HL-60 (cell line): ENCODE measurements at places on chromosomes 7 and 10.

GRCh38 chr10:6490614-6491013 is 89.5 kb downstream of the PRKCQ start:
- no peak for DNase-seq

DNA sequence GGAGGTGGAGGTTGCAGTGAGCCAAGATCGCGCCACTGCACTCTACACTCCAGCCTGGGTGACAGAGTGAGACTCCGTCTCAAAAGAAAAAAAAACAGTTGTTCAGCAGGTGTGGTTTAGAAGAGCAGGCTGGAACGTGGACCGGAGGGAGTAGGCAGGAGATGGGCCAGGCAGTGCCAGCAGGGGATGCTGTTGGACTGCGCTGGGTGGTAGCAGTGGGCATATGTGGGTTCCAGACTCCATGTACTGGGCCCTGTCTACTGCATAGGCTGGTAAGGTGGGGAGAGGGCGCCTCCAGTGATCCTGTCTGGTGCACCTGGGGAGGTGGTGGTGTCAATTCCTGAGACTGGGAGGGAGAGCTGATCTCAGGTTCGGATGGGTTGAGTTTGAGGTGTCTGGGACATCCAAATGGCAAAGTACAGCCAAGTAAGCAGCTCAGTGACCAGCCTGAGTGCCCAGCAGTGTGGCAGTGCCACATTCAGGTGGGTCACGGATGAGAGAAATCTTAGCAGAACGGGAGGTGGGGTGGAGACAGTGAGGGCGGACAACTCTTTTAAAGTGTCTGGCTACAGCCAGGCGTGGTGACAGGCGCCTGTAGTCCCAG is 25.9 kb downstream of the SFXN4 start:
- no peak for DNase-seq

DNA sequence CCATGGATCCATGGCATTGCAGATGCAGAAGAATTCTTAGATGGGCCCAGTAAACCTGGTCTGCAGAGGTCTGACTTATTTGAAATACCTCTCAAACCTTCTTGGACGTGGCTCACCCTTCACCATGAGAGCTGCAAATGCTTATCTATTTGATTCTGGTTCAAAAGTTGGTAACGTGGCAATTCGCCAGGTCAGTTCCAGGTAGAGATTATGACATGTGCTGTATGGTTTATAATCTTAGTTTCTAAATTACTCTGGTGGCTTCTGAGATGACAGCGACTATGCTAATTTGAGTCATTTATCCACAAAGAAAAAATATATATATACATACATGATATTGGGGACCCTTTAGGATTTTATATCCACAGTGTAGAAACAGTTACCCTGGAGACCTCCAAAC is 68.8 kb downstream of the NRP1 start:
- no peak for DNase-seq

DNA sequence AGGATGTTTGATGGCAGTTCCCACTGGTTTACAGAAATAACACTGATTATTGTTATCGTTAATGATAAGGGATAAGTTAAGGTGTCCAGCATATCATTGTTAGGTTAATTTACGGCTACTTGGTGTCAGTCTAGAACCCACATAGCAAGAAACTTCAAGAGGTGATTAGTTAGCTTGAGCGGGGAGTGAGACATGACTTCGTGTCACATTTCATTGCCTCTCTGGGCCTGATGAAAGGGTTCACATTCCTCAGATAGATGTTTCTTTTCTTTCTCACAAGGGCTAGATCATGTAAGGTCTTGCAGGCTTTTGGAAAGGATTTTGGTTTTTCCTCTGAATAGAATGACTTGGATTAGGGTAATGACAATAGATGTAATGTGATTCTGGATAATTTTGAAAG is 26.7 kb downstream of the WAC start:
- no peak for DNase-seq

- peak; percentile 72 for DNase-seq
Observed at GRCh38 chr10:83990126-83990525, 149.2 kb upstream of the GHITM start.

GRCh38 chr10:29621161-29621560 is 13.6 kb downstream of the SVIL start:
- no peak for DNase-seq

GRCh38 chr10:968546-969199 is 19.6 kb upstream of the GTPBP4 start:
- DNase-seq, result no peak

- no peak for DNase-seq
Observed at GRCh38 chr10:128109707-128110106, 16.5 kb downstream of the MKI67 start.
